Vagina (tissue), 2 donors: ENCODE measurements at places on chromosomes 11 and 22.

GRCh38 chr11:134821422-134821821 lies 409.4 kb upstream of the B3GAT1 start:
- DNase-seq = no peak

- no peak for DNase-seq
Measured at GRCh38 chr11:72584293-72584938, 89.8 kb downstream of the PDE2A start.

DNA sequence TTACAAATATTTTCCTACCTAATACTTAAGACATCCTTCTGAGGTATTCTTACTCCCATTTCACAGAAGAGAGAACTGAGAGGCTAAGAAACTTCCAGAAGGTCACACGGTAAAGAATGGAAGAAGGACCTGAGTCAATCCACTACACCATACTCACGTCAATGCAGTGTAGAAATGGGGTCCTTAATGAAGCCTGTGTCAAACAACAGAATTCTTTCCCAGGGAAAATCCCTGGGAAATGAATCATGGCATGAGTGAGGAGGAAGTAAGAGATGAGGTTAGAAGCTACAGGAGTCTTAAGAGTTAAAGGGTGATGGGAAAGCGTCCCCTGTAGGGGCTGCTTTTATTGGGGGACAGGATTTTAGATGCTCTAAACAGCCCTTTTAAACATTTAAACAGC lies 147.9 kb downstream of the C11orf91 start:
- DNase-seq = no peak

DNA sequence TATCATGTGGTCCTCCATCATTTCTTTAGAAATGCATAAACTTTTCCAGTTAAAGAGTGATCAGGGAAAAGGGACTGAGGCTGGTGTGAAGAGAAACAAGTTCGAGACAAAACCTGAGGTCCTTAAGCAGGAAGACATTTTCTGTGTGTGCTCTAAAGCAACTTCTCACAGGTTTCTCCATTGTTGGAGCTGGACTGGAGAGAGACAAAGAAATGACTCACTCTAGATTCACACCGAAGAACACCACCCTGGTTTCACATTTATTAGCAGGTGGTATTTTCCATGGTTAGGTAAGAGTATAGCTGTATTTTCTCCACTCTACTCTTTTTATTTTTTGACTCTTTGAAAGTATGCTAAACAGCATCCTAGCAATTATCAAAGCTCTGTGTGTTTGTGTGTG lies 736.4 kb downstream of the KCNA4 start:
- DNase-seq = no peak

DNA sequence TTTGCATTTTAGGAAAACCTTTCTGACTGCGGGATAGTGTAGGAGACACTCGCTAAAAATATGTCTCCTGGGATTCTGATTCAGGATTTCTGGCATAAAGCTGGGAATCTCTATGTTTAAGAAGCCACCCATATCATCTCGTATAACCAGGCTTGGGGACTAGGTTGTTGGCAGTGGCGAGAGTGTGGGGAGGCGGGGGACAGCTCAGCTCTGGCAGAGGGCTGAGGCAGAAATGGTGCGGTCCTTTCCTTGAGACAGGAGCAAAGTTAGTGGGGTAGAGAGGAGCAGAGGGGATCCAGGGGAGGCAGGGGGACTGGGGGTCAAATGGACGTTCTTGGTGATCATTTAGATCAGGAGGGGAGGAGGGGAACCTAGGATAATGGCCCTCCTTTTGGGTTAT lies 74.3 kb downstream of the TEAD1 start:
- DNase-seq = no peak

DNA sequence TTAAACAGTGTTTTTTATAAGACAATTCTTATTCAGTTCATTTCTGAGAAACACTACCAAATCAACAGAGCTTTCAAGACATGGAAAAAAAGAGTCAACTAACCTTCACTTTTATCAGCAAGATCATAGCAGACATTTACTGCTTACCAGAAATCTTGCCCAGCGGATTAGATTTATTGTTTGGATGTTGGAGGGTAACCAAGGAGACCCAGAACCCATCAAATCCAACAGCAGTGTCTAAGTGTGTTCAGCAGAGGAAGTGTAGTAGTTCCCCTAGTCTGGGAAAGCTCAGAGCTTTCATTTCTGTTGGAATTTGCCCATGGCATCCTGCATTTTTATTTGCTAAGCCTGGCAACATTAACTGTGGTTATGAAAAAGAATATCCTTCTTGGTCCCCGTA lies 2.4 kb upstream of the PGM2L1 start:
- DNase-seq = no peak

DNA sequence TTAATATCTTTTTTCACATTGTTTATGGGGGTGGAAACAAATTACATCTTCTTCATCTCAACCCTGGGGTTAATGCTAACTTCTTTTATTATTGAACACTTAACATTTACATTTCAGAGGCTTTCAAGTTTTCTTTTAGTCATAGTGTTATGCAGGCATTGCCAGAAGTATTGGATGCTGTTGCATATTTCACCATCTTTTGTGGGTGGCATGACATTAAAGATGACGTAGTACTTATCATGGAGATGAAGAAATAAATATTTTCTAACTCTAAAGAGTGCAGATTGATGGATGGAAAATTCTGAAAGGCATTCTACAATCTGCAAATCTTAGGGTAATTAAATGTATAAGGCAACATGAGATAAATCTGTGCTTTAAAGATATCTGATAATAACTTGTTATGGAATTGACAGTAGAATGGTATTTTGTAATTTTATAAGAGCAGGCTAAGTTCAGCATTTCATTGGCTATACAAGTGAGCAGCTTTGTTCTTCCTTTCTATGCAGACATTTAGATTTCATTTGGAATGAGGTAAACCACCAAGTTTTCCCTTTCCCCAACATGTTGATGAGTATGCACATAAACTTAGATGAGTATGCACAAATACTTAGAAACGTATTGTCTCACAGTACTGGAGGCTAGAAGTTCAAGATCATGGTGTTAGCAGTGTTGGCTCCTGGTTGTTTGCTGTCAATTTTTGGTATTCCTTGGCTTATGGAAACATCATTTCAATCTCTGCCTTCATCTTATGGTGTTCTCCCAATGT lies 924.4 kb downstream of the METTL15 start:
- no peak for DNase-seq

- no peak for DNase-seq
Measured at GRCh38 chr11:94536386-94536785, 7.3 kb upstream of the FUT4 start.

DNA sequence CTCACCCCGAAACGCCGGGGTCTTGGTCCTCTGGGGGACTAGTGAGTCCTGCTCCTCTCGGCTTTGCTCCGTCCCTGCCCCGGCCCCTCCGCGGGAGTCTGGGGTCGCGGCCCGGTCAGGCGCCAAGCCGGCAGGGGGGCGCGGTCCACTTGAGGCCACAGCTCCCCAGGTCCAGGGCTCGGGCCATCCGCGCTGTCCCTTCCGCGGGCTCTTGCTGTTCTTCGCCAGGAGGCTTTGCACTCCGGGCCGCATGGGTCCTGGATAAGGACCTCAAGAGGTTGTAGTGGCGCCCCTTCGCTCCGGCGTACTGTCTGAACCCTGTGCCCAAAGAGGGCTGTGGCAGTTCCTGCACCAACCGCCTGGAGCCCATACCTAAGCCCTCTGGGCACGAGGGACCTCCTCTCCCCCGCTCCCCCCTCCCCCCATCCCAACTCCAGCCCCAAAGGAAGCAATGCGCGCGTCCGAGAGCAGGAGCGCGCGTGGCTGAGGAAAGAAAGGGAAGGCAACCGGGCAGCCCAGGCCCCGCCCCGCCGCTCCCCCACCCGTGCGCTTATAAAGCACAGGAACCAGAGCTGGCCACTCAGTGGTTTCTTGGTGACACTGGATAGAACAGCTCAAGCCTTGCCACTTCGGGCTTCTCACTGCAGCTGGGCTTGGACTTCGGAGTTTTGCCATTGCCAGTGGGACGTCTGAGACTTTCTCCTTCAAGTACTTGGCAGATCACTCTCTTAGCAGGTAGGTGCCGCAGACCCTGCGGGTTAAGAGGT lies at the start of gene ADM:
ADM (plus strand) TSS at position 579 of the 767 bp plus-strand sequence. CDS start 628 bp downstream, outside the sequence.
- DNase-seq = no peak

- peak; percentile 89 for DNase-seq
Measured at GRCh38 chr11:120133216-120134105, 4.5 kb downstream of the TRIM29 start.

DNA sequence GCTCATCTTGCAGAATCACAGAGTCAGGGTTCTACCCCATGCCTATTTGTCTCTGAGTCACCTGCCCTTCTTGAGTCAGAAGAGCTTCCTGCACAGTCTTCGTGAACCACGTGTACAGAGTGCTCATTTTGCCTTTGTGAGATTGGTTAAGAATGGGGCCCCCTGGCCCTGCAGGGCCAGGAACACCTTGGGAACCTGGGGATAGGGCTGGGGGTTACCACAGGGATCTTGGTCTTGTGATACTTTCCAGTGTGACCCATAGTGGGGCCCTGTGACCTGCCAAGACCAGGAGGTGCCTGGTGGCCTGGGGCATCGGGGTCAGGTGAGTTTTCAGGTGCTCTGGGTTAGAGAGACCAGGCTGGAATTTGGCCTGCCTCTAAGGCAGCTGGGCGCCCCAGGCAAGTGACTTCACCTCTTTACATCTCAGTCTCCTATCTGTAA lies 9.4 kb downstream of the TMPRSS13 start:
- DNase-seq = no peak

DNA sequence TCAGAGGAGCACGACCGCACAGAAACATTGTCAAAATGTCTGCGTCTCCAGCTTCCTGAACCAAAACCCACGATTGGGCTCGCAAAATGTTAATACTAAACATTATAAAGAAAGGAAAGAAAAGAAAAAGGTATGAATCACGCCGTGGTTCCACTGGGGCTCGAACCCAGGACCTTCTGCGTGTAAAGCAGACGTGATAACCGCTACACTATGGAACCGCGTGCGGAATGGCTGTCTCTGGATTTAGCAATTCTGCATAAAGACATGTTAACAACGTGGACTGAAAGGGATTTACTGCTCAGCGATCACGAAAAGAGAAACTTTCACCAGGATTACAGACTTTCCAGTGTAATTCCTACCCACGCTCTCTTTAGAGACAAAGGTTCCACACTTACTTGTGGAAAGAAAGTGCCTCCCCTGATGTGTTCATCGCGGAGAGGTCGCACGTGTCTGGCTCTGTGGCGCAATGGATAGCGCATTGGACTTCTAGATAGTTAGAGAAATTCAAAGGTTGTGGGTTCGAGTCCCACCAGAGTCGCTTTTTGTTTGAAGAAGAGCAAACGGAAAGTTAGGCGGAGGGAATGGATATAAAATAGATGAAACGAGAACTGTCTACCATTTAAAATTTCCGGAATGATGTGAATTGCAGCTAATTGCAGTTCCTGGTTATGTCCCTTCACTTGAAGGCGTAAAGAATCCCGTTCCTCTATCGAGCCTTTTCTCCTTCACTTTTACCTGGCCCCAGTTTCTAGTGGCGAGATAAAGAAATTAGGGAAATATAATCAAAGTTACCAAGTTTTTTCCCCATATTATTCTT lies 39.7 kb downstream of the OR4D9 start:
- DNase-seq = no peak

GRCh38 chr11:5700421-5701054 lies 10.9 kb downstream of the TRIM22 start:
- no peak for DNase-seq

DNA sequence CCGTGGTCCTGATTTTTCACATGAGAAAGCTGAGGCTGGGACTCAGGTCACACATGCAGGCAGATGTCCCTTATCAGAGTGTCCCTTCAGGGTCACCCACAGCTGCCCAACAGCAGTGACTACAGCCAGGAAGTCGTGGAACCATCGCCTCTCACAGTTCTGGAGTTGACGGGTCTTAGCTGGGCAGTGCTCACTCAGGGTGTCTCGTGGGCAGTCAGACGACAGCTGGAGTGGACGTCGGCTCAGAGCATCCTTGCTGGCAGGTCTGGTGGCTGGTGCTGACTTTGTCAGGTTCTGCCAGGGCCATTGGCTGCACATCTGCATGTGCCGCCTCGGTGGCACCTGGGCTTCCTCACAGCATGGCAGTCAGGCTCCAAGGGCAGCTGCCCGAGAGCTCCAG lies 35.6 kb upstream of the TH start:
- DNase-seq = peak; percentile 80

GRCh38 chr22:39434243-39434653 lies 22.6 kb upstream of the MGAT3 start:
- no peak for DNase-seq

GRCh38 chr11:73070653-73071052 lies 71.5 kb downstream of the FCHSD2 start:
- no peak for DNase-seq

GRCh38 chr22:27434898-27435297 lies 366.7 kb downstream of the MN1 start:
- no peak for DNase-seq

- DNase-seq = no peak
Measured at GRCh38 chr11:102391549-102392237, 44.7 kb downstream of the BIRC2 start.

DNA sequence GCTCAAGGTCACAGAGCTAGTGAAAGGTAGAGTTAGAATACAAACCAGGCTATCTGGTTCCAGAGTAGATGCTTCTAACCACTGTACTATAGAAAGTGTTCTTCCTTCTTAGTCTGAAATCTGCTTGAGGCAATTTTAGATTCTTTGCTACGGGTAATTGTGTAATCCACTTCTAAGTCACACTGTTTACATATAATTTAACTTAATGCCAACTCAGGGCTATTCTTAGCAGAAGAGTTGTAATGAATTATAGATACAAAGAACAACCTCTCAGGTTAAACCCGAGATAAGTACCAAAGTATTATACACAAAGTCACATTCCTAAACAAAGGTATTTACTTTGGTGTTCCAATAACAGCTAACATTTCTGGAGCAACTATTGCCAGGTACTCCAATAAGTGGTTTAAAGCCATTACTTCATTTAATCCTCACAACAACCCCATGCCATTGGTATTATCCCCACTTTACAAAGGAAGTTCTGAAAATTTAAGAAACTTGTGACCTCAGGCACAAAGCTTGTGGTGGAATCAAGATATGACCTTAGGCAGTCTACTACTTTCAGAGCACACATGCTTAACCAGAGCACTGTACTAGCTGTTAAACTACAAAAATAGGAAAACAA lies 31.1 kb upstream of the DDI1 start:
- no peak for DNase-seq

DNA sequence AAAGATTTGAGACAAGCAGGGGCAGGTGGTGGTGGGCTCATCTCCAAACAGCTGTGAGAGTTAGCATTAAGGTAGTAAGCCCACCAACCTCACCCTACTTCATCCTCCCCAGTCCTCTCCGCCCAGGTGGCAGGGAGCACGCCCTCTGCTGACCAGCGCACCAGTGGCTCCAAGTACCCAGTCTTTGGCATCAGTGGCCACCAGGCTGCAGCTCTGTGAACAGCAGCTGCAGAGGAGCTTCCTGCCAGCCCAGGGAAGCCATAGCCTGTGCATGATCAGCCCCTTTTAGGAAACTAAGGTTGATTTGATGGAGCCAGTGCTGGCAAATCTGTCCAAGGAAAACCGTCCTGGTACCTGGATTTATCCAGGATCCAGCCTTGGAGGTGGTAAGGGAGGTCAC lies 21.7 kb downstream of the CAVIN3 start:
- no peak for DNase-seq
